NCI-H226 (cell line): ENCODE measurements at places on chromosomes 2 and 18.
A peak's percentile ranks its signal among the peaks of the same experiment; 100 is the strongest.

DNA sequence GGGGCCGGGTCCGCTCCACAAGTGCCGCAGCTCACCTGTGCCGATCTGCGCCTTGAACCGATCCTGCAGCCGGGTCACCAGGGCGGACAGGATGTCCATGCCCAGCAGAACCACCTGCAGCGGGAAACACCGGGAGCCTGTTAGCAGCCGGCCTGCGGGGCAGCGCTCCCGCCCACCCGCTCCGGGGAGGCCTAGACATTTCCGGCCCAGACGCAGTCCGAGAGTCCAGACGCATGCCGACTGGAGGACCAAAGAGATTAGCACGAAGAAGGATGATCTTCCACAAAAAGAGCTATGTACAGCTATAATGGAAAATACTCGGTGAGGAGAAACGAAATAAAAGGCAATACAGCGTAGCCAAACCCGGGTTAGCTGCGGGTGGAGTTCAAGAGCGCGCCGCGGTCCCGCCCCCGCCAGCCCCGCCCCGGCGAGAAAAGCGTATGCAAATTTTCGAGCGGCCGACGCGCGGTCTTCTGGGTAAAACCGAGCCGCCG, 421 bp upstream of the RNU4ATAC start:
- DNase-seq: peak; percentile 84

GRCh38 chr2:220512419-220512818, 885.0 kb downstream of the SLC4A3 start:
- peak; percentile 76 for DNase-seq

- DNase-seq: no peak
Observed at GRCh38 chr2:126970583-126970982, 71.9 kb downstream of the TEX51 start.

DNA sequence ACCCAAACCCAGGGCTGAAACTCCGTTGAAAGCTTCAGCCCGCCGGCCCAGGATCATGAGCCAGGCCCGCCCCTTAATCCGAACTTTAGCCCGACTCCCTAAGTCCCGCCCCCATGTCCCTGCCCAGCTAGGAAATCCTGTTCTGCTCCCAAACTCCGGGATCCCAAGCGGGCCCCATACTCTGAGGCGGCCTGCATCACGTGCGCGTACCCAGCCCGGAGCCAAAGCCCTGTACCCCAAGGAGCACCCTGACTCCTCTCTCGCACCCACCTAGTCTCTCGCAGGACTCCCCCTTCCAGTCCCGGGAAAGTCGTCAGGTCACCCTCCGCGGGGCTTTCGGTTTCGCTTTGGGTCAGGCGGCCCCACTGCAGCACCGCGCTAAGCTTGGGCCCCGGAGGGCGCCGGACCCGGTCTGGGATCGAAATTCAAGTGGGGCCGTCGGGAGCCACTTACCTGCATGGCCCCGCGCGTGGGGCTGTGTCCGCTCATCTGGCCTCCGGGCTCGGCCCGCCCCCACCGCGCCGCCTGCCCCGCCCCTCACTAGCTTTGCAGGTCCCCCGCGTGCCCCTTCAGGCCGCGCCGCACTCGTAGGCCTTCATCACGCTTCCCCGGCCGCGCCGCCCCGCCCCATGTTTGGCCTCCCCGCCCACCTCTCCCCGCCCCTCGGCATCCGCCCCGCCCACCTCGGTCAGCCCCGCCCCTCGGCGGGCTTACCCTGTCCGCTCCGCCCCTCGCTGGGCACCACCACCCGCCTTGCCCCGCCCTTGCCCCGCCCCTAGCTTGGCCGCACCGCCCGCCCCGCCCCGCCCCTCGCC, at the start of gene DNPEP:
DNPEP (minus strand) TSS at position 607 of the 815 bp plus-strand sequence; CDS start at position 489, 118 bp downstream.
- peak; percentile 72 for DNase-seq
